ENCODE measurements at places on chromosomes 7 and 10.

- DNase-seq = no peak
Measured at GRCh38 chr7:4549681-4550080, 132.4 kb upstream of the FOXK1 start.

DNA sequence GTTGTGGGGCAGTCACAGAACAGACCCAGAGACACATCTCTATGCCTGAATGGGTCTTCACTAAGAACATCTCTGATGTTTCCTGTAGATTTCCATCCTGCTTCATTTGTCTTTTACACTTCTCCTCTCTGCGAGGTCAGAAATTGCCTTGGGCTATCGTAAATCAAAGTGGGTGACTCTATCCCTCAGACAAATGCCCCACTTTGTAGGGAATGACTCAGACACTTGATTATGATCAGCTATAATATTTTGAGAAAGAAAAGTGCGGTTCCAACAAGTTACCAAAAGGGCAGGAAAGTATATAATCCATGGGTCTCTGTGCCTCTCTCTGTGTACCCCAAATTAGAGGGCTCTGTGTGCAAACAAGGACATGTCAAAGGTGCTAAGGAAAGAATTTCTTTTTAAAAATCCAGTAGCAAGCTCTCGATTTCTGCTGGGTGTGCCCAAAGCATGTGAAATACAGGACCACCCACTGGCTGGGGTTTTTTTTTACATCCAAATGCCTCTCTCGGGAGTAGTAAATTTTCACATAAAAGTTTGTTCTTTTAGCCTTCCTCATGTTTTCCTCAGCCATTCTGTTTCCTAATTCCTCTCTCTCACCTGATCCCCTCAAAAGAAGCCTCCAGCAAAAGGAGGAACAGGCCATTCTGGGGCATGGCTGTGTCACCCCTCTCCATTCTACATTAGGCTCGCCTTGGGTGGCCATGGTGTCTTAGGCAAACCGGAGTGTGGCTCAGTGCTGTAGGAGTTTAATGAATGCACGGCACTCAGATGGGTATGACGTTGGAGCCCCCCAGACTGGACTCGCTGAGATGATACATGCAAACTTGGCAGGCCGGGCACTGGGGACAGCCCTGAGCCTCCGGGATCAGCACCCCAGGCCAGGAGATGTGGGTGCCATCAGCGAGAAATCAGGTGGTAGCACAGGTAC lies 6.3 kb upstream of the OPN4 start:
- DNase-seq = no peak

GRCh38 chr10:63206997-63207811 lies 74.1 kb downstream of the NRBF2 start:
- DNase-seq = no peak

DNA sequence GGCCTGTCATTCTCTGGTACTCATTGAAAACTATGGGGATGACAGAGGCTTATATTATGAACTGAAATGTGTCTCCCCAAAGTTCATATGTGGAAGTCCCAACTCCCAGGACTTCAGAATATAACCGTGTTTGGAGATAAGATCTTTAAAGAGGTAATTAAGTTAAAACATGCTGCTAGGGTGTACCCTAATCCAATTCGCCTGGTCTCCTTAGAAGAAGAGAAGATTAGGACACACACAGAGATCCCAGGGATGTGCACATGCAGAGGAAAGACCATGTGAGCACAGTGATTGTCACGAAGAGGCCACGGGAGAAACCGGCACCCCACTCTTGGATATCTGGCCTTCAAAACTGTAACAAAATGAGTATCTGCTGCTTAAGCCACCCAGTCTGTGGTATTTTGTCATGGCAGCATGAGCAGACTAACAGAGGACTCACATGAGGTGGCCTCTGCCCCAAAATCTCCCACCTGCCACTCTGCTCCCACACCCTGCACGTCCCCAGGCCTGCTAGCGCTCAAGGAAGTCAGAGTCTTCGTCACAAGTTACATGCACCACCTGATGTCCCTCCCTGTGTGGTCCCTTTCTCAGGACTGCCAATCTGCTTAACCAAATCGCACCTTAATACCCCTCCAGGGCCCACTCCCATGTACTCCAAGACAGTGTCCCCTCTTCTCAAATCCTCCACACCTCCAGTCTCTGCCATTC lies 26.8 kb downstream of the PLAC9 start:
- no peak for DNase-seq

DNA sequence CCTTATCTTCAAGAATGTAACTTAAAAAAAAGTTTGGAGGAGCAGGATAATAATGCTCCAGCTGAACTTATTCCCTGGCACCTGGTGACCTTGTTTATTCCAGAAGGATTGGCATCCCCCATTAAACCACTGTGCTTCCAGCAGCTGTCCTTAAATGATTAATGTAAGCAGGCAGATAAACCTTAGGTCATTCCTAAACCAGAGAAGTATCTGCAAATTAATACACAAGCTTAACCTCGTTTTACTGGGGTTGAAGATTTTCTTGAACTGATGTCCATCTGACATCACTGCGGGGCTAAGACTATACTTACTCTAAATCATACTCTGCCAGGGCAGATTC lies 116.1 kb upstream of the PALS2 start:
- no peak for DNase-seq

GRCh38 chr10:132347211-132347930 lies 15.4 kb downstream of the LRRC27 start:
- DNase-seq = no peak

GRCh38 chr10:104333032-104333727 lies 5.1 kb downstream of the ITPRIP start:
- no peak for DNase-seq

GRCh38 chr10:73494213-73494612 lies 1.6 kb downstream of the PPP3CB start:
- DNase-seq = no peak

DNA sequence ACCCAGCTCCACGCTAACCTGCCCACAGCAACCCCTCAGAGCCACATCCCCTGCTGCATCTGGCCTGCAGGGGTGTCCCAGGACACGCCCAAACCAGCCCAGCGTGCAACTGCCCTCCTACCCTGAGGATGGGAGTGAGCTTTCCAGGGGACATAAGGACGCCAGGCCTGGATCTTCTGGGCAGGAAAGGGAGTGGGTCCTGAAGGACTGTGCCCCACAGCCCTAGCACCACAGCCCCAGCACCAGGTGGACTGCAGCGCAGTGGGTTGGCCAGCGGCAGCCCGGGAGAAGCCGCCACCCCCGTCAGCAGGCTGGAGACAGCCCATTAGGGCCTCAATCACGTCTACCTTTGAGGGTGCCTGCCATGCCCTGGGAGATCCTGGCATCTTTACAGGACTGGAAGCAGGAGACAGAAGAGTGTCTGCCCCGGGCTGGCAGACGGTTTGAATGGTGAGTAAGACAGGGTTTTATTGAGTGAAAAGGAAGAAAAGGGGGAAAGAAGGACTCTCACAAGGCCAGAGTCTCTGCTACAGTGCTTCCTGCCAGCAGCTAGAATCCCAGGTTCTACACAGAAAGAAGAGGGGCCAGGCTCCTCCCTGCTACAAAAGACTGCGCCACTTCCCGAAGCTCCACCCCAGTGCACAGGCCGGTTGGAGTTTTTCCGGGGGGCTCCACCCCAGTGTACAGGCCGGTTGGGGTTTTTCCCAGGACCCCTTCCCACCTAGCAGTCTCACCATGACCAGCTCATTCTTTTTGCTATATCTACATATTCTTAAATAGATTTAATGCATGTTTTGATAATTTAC lies 69.8 kb upstream of the KCTD7 start:
- DNase-seq = no peak

- DNase-seq = no peak
Measured at GRCh38 chr7:4748231-4748681, 27.2 kb upstream of the AP5Z1 start.

DNA sequence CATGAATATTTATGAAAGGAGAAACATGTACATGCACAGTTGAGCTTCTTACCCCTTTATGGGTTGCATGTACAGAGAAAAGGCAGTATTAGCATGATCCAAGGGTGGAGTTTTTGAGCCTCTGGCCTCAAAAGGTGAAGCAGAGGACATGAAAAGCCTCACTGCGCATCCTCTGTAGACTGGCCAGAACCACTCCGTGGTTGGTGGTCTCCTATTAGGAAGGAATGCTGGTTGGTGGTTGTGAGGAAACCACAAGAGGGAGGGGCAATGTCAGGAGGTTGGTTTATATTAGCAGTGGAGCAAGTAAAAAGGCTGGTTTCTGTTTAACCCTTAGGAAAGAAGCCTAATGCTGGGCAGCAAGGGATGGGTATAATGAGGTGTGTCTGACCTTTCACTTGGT lies 37.5 kb downstream of the AHCYL2 start:
- DNase-seq = no peak

DNA sequence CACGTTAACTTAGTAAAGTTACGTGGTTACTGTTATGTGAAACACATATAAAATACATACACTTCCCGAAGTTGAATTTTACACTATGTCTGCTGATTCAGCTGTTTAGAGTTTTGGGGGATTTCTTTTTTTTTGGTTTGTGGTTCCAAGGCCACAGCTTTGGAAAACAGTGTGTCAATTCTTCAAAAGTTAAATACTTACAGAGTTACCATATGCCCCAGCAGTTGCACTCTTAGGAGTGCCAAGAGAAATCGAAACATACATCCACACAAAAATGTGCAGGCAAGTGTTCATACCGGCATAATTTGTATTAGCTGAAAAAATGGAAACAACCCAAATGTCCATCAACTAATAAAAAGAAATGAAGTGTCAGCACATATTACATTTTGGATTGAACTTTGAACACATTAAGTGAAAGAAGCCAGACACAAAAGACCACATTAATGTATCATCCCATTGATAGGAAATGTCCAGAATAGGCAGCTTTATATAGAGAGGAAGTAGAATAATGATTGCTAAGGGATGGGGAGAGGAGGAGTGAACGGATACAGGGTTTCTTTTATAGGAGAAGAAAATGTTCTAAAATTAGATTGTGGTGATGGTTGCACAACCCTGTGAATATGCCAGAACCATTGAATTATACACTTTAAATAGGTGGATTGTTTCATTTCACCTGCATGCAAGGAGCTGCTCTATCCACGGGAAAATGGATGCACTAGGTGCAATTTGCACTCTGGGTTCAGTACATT lies 17.6 kb downstream of the APBB1IP start:
- no peak for DNase-seq

DNA sequence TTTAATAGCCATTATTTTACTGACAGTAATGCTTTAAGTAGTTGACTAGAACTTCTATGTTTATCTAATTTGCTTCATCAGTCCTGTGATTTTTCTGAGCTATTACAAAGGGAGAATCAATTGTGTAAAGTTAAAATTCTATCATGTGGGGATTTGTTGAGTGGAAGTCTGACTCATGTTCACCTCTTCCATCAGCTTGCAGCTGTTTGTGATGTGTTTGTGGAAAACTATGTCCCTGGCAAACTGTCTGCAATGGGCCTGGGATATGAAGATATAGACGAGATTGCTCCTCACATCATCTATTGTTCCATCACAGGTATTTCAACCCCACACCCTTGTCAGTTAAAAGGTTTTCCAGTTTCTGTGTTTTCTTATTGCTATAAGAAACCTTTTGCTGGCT lies 59.9 kb downstream of the SUGCT start:
- DNase-seq = no peak
